ENCODE measurements at places on chromosomes 11 and 22.

DNA sequence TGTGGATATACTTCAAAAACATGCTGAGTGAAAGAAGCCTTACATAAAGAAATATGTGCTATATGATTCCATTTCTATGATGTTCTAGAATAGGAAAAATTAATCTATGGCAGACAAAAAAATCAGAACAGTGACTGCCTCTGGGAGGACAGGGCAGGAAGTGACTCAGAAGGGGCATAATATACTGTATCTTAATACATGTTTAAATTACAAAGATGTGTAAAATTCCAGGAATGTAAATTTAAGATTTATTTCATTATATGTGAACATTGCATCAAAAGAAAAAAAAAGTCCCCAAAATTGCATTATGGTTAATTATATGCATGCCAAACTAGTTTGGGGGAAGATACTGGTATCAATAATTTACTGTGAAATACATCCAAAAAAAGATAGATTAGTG lies 32.2 kb downstream of the SBF2 start:
- DNase-seq = no peak

- DNase-seq = no peak
Observed at GRCh38 chr11:100753172-100753543, 66.1 kb downstream of the ARHGAP42 start.

GRCh38 chr11:120718171-120718570 lies 206.6 kb downstream of the GRIK4 start:
- DNase-seq = no peak

GRCh38 chr22:19569276-19569640 lies 45.0 kb upstream of the CLDN5 start:
- no peak for DNase-seq

DNA sequence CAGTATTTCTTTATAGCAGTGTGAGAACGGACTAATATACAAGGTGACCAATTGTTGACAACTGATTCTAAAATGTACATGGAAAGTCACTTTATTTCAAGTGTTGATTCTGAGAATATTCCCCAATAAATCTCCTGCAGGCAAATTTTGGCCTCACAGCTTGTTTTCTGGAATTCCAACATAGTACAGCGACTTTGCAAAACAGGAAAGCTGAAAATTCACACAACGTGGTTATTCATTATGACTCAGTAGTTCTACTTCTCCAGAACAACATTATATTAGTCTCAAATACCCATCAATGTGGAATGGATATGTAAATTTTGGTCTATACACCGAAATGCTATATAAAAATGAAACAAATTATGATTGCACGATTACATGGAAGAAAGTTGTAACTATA lies 22.5 kb upstream of the OR5AN1 start:
- no peak for DNase-seq

DNA sequence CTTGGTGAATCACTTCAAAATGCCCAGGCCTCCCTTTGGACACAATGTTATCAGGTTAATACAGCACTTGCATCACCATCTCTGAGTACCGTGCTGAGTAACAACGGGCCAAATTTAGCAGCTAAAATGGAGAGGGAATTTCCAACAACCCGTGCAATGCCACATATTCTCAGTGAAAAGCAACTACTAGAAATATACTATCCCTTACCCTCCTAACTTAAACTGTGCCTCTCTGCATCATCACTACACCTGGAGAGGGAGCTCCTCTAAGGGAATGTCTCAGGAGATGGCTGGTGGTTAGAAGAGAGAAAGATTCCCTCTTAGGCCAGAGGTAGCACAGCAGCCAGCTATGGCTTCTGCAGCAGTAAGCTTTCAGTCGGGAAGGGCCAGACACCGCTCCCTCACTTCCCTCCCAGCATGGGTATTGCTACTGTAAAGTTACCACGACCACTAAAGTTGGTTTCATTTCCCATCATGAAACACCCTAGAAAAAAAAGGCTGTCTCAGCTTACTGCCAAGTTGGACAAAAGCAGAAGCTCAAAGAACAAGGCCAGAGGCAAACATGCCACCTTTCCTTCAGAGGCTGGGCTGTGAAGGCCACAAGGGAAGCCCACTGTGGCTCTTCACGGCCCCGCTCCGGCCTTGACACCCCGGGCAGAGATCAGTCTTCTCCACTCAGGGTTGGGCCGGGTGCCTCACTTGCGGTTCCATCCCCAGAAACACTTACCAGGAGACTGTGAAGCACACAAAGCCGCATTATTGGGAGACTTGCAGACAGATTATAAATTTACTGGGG lies 3.9 kb downstream of the MAML2 start:
- no peak for DNase-seq

DNA sequence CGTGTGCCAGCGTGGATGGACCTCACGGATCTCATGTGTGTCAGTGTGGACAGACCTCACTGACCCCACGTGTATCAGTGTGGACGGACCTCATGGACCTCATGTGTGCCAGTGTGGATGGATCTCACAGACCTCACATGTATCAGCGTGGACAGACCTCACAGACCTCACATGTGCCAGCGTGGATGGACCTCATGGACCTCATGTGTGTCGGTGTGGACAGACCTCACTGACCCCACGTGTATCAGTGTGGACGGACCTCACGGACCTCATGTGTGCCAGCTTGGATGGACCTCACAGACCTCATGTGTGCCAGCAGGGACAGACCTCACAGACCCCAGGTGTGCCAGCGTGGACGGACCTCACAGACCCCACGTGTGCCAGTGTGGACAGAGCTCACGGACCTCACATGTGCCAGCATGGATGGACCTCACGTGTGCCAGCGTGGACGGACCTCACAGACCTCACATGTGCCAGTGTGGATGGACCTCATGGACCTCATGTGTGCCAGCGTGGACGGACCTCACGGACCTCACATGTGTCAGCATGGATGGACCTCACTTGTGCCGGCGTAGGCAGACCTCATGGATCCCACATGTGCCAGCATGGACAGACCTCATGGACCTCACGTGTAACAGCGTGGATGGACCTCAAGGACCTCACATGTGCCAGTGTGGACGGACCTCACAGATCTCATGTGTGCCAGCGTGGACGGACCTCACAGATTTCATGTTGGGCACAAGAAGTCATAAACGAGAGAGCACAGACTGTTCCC lies 18.2 kb downstream of the TTLL8 start:
- DNase-seq = no peak

- DNase-seq = no peak
Observed at GRCh38 chr22:29187831-29188230, 17.9 kb upstream of the EMID1 start.

- no peak for DNase-seq
Observed at GRCh38 chr11:69319255-69320106, 25.5 kb downstream of the MYEOV start.

- DNase-seq = no peak
Observed at GRCh38 chr11:48008951-48009270, 28.6 kb downstream of the PTPRJ start.

DNA sequence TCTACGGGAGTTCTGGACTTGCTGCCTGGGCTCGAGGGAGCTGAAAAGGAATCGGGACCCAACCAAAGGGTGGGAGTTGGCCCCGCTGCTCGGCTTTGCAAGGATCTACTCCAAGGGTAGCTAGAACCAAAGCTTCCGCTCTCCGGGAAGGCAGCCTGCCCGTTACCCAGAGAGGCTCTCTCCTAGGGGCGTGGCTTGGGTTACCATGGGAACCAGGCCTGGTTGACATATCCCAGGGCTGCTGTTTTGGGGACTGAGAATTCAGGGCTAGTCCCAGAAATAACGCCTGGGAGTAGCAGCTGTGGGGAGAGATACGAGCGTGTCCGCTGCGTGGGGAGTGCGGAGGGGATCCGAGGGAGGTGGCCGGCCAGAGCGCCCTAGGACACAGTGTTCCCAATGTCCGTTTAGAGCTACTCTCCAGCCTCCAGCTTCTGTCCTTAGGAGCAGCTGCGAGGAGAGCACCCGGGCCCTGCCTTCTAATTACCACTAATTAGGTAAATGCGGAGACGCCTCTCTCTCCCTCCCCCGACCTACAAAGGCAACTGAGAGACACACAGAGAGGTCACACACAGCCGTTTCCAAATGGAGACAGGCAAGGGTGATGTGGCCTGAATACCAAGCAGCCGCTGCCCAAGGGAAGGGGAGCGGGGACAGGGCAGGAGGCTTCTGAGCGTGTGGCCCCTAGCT lies 141.6 kb upstream of the CADM1 start:
- peak; percentile 44 for DNase-seq

- no peak for DNase-seq
Observed at GRCh38 chr11:115636753-115637527, 132.7 kb upstream of the CADM1 start.

- DNase-seq = no peak
Observed at GRCh38 chr22:43622886-43623285, 189.2 kb downstream of the EFCAB6 start.

- DNase-seq = no peak
Observed at GRCh38 chr22:43404673-43405385, 7.0 kb upstream of the MPPED1 start.

DNA sequence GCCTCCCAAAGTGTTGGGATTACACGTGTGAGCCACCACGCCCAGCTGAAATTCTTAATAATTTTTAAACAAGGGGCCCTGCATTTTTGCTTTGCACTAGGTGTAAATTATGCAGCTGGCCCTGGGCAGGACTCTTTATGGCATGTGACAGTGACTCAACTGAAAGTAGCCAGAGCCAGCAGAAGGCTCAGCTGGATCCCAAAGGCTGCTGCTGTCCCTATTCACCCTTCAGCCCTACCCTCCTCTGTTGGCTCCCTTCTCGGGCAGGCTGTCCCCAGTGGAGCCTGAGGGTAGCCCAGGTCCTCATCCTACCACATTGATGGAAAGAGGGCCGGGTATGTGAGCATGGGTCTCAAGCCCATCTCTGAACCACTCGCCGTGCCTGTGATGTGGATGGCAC lies 45.6 kb downstream of the CD82 start:
- DNase-seq = no peak

DNA sequence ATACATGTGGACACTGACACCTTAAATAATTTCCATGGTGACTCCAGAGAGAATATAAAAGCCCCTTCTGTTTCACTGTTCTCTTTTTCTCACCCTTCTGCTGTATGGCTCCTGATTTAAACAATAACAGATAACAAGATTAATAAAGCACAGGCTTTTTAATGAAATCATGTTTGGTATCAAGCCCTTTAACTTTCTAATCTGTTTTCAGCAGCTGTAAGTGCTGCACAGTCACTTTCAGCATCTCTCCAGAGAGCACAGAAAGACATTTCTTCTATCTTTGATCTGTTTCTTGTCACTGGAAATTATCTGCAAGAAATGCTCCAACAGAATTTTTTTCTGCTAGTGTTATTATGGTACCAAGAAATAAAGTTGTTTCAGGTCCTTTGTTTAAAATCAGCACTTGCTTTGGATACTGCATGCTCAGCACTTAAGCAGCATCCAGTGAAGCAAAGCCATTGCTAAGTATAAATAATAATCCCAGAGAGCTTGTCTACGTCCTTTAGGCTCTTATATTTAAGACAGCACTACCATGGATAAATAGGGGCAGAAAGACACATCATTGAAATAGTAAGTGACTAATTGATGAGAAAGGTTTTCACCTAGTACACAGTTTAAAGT lies 134.2 kb upstream of the CARD18 start:
- DNase-seq = no peak

GRCh38 chr11:95931916-95932315 lies 8.0 kb upstream of the MTMR2 start:
- no peak for DNase-seq

DNA sequence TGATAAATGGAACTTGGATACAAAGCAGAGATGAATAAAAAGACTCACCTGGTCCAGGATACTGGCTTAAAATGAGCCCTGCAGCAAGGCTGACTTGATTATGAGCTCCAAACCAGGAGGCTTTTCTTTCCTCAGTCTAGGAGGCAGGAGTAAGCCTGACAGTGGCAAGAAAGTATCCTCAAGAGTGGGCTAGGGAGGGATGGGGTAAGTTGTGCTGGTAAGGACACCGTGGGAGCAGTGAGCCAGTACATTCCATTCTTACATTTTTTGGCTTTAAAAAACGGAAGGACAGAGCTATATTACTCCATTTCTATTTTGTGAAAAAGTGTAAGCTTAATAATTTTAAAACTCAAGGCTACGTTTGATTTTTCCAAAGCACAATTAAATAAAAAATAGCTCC lies 187.1 kb upstream of the DDI1 start:
- DNase-seq = no peak

DNA sequence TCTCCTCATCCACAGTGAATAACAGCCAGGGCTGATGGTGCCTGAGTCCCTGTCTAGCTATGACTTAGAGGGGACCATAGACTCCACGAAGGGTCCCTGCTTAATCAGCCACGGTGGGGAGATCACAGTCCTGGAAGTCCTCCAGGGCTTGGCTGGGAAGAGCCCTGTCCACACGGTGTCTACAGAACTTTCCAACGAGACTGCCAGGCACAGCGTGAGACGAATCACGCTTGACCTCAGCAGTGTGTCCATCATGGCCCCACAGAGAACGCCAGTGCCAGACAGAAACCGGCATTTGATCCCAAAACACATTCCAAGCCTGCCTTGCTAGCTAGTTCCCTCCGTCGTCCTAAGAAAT lies 143.4 kb downstream of the CRYBB2 start:
- DNase-seq = no peak

DNA sequence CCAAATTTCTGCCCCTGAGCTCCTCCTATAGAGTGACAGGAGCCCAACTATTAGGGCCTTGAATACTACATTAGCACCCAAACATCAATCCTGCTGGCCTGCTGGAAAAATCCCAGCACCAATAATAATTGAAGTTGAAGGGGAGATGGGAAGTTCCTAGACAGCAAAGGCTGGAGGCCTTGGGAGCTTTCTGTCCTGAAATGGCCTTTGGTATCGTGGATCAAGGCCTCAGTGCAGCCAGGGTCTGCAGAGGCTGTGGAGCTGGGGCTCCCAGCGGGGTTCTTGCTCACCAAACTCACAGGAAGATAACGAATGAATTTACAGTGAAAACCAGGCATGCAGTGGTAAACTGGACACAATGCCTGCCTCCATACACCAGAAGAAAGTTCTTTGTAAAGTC lies 9.2 kb upstream of the MICALL1 start:
- DNase-seq = no peak

DNA sequence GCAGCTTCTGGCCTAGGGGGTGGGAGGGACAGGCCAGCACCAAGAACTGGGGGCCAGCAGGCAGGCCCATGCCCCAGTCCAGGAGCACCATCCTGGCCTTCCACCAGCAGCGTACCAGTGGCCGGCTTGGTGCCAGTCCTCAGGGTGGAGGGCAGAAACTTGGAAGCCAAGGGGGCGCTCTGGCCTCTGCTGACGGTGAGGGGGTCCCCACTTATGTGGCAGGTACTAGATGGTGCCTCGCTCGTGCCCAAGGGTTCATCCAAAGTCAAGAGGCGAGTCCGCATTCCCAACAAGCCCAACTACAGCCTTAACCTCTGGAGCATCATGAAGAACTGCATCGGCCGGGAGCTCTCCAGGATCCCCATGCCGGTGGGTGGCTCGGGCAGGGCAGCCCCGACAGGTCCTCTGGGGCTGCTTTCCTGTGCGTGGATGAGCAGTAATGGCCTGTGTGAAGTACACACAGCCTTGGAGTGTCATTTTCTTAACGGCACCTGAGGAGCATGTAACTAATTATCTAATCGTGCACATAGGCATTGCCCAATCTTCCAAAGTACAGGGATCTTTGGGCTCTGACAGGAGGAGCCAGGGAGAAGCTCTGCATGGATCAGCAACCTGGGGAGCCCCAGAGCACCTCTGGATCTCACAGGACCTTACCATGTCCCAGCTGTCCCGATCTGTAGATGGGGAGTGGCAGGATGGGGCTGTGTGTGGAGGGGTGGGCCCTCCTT lies 79.1 kb downstream of the MORC2 start:
- DNase-seq = no peak

GRCh38 chr11:91904792-91905785 lies 319.5 kb upstream of the FAT3 start:
- DNase-seq = no peak

GRCh38 chr22:30305519-30305905 lies 16.2 kb upstream of the CASTOR1 start:
- no peak for DNase-seq

GRCh38 chr22:39214006-39214382 lies 30.8 kb downstream of the PDGFB start:
- no peak for DNase-seq
